ENCODE measurements at places on chromosomes 3 and 15.
A peak's percentile ranks its signal among the peaks of the same experiment; 100 is the strongest.

- no peak for DNase-seq
These were observed 477.4 kb downstream of the RSL24D1 start for GRCh38 chr15:54719325-54719724.

- DNase-seq, result no peak
These were observed 18.4 kb downstream of the TM4SF18 start for GRCh38 chr3:149314807-149315578.

GRCh38 chr3:194282436-194283122 is 68.5 kb downstream of the CPN2 start:
- no peak for DNase-seq

- DNase-seq, result no peak
These were observed 43.0 kb downstream of the SAXO2 start for GRCh38 chr15:82305621-82306048.

DNA sequence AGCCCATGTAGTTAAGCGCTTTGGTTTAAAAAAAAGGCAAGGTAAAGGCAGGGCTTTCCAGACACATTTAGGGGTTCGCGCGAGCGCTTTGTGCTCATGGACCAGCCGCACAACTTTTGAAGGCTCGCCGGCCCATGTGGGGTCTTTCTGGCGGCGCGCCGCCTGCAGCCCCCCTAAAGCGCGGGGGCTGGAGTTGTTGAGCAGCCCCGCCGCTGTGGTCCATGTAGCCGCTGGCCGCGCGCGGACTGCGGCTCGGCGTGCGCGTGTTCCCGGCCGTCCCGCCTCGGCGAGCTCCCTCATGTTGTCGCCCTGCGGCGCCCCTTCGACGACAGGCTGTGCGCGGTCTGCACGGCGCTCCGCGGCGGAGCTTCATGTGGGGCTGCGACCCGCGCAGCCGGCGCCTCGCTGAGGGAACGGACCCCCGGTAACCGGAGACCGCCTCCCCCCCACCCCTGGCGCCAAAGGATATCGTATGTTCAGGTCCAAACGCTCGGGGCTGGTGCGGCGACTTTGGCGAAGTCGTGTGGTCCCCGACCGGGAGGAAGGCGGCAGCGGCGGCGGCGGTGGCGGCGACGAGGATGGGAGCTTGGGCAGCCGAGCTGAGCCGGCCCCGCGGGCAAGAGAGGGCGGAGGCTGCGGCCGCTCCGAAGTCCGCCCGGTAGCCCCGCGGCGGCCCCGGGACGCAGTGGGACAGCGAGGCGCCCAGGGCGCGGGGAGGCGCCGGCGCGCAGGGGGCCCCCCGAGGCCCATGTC is 927 bp downstream of the SMAD6 start:
- no peak for DNase-seq

DNA sequence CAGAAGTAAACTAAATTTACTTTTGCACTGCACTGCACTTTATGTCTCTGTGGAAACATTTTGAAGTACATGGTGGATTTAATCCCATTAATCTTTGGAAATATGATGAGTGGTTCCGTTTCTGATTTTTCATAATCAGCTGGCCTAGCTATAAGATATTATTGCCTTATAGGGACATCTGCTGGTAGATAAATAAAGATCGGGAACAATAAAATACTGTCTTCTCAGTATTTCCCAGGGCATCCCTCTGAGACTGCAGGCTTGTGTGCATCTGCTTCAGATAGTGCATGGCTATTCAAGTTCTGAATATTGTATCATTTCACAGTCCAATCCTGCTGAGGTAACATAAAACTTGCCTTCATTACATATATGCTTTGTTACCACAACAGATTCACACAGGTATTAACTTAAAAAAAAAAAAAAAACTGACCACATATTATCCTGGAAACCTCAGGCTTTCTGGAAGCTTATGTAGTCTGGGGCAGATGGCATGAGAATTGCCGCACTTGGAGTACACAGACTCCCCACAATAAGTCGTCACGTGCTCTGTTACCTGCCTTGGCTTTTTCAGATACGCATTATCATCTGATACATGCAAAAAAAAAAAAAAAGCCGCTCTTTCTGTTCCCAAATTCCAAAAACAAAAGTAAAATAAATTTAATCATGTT is 330.8 kb upstream of the AGTR1 start:
- DNase-seq, result peak; percentile 72

DNA sequence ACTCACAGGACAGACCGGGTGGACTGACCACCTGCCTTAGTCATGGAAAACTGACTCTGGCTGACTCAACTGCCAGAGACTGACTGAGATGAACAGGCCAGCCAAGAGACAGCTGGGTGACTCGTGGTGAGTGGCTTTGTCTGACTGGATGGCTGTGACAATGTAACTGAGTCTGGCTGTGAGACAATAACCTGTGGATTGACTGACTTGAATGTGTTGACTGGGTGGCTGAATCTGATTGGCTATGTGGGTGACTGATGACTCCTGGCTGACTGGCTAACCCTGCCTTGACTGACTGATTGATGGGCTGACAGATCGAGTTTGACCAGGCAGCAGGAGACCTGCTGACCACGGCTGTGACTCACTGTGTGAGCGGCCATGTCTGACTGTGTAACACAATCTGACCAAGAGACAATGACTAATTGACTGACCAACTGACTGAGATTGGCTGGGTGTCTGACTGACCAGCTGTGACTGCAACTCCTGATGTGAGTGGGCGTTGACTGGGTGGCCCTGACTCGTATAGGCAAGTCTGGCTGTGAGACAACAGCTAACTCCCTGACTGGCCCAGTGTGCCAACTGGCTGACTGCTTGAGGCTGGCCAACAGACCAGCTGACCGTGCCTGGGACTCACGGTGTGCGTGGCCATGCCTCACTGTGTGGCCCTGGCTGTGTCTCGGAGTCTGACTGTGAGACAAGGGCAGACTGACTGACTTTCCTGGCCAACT is 509.1 kb downstream of the SHQ1 start:
- DNase-seq, result no peak

GRCh38 chr15:81133782-81134461 is at the start of gene CFAP161:
CFAP161 (plus strand) TSS chr15:81134270; CDS start chr15:81134330, 60 bp downstream.
- peak; percentile 49 for DNase-seq

- no peak for DNase-seq
These were observed 29.9 kb upstream of the SFMBT1 start for GRCh38 chr3:53075743-53076140.

DNA sequence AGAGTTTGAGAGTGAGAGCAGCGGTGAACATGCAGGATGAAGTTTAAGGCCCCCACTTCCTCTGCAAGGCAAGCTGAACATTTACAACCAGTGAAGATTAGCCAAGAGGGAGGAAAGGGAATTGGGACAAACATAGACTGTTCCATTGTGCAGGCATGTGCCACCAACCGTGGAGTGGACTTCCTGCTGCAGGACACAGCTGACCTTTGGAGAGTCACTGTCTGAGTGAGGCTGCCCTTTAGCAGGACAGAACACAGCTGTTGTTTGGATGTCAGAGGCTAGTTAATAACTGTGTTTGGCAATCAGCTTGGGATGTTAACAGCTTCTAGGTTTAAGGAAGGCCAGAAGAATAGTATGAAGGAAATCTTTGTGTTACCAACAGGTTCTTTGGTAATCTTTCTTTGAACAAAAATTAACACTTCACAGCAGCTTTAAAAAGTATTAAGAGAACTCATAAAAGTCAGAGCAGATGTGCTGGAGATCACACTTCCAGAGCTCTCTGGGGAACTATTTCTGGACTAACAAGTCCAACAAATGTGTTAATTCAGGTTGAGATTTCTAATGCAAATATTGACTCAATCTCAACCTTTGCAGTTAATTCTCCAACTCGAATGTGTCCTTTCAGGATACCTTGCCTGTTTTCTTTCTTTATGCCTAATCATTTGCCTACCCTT is 31.4 kb downstream of the CTDSPL start:
- DNase-seq, result no peak

DNA sequence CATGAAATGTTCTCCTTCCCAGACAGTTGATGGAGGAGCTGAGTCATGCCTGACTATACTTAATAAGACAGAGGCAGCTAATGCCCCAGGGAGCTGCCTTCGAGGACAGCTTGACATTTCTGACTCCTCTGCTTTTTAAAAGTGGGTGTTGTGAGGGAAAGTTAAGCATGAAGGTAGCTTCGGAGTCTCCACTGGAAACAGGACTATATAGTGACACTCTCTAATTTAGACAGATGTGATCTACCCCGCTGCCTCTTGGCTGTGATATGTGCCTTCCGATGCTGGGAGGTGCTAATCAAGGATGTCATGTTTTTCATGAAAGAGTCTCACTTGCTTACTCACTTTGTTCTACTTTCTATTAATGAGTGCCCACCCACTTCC is 72.7 kb downstream of the IL1RAP start:
- no peak for DNase-seq

DNA sequence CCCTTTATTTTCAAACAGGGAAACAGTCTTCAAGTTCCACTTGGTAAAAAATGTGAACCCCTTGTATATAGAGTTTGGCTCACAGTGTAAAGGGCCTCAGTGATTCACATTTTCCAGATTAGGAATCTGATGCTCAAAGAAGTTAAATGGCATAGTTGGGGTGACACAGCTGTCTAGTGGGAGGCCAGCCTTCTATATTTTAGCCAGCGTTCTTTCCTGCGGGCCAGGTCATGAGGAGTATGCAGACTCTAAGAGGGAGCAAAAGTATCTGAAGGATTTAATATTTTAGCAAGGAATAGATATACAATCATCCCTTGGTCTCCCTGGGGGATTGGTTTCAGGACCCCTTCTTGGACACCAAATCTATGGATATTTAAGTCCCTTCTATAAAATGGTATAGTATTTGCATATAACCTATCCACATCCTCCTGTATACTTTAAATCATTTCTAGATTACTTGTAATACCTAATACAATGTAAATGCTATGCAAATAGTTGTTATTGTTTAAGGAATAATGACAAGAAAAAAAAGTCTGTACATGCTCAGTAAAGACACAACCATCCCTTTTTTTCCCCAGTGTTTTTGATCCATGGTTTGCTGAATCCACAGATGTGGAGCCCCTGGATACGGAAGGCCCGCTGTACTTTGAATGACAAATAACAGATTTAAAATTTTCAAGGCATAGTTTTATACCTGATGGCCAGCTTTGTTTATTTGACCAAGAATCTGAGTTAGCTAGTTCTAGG is 7.0 kb downstream of the B2M start:
- DNase-seq, result no peak

- no peak for DNase-seq
These were observed 9.0 kb upstream of the ANXA2 start for GRCh38 chr15:60406513-60407414.

GRCh38 chr15:53462651-53463050 is 296.8 kb downstream of the WDR72 start:
- no peak for DNase-seq

DNA sequence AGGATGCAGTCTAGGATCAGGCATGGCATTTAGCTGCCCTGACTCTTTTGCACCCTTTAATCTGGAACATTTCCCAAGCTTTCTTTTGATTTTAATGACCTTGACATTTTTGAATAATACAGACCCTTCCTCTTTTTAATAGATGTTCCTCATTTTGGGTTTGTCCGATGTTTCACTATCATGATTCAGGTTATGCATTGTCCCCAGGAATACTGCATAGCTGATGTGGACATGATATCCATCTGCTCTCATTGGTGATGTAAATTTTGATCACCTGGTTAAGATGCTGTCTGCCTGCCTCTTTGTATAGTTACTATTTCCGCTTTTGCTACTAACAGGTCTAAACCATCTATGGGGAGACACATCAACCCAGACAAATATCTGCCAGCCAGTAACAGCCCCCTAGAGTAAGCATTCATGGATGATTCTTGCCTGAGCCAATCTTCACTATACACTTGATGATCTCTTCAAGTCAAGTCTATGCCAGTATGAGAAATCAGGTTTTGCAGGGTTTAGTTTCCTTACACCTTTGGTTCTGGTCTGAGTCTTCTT is 50.6 kb upstream of the ULK4 start:
- DNase-seq, result no peak

DNA sequence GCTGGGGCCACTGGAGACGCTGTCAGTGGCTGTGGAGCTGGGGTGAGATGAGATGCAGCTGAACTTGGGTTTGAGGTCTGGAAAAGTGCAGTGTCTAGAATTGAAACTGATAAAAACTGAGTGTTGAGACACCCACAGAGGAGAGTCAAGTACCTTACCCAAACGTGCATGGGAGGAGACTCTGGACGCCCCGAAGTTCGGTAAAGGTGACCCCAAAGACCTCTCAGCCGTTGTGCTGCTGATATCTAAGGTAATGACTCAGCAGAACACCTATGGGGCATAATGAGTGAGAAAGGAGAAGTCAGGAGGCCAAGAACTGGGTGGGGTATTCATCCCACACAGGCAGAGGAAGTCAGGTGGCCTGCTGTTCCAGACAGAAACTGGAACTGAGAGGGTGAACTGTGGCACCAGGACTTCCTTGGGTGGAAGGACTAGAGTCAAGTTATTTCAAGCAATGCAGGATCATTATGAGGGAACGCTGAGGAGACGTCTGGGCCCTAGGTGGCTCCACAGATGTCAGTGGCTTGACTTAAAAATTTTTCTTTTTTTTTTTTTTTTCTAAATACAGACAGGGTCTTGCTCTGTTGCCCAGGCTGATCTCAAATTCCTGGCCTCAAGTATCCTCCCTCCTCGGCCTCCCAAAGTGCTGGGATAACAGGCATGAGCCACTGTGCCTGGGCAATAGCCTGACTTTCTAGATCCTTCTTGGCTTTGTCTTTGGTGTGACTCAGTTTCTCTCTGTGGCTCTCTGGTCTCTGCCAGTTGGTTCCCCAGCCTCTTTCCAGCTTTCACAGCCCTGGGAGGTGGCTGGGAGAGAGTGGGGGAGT is 67.6 kb upstream of the GCNT3 start:
- no peak for DNase-seq

GRCh38 chr15:62456011-62456920 is 291.2 kb upstream of the C2CD4B start:
- no peak for DNase-seq

GRCh38 chr3:140007081-140007480 is 72.1 kb downstream of the CLSTN2 start:
- DNase-seq, result no peak

Data from SHP77 treated with DMSO at 0.1 percent for 48 hours (cell line).